ENCODE measurements at places on chromosomes 4 and X.

GRCh38 chr4:184217634-184218033 lies at the start of gene ENPP6:
ENPP6 (minus strand) TSS chr4:184217873; CDS start chr4:184217819, 54 bp downstream.
- peak; percentile 64 for DNase-seq

- DNase-seq: no peak
These were observed 115.7 kb upstream of the FAT1 start for GRCh38 chr4:186839122-186840037.

- no peak for DNase-seq
These were observed 235.2 kb downstream of the FRAS1 start for GRCh38 chr4:78292341-78292740.

DNA sequence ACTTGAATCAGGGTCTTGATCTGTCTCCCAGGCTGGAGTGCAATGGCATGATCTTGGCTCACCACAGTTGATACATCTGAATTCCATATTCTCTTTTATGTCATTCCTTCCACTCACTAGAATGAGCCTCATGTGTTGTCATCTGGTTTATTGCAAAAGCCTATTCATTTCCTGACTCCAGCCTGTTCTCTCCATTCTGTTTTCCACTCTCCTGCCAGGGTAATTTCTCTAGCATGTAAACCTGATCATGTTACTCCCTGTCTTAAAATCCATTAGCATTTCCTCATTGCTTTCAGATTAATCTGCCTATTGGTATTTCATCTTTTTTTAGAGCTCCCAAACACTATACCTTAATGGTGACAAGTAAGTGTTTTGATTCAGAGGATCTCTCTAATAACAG lies 4.3 kb upstream of the DDX60L start:
- DNase-seq: no peak

DNA sequence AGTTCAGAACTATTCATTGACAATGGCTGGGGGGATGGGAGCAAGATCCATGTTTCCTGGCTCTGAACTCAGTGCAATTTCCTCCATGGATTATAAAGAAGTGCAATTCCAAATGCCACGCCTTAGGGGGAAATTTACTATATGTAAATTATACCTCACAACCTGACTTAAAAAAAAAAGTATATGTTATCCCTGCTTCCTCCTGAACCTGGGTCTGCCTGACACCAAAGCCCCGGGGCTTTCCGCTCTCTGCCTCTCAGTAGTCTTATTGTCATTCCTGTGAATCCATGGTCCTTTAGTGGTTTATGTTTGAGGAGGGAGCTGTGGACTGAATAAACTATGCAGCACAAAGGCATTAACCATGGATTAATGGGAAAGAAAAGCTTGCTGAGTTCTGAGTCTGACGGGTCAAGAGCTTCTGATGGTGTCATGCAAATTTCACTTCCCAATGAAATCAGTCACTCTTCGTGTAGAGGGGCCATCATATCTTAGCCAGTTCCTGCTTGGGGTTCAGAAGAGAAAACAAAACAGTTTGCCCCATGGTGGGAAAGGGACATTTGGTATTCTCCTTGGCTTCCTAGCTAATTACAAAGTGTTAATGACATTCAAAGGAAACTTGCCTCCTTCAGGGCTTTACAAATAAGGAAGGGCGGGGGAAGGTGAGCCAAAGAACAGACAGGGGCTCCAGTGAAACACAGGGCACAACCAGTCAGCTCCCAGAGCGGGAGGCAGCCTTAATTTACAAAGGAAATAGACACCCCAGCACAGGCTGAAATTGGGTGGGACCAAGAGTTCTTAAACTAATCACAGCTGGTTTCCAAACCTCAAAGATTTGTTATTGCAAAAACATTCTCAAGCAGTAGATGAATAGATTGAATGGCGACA lies 14.3 kb downstream of the FAM9C start:
- no peak for DNase-seq

- no peak for DNase-seq
These were observed 19.0 kb downstream of the SPRY1 start for GRCh38 chr4:123415576-123415975.

DNA sequence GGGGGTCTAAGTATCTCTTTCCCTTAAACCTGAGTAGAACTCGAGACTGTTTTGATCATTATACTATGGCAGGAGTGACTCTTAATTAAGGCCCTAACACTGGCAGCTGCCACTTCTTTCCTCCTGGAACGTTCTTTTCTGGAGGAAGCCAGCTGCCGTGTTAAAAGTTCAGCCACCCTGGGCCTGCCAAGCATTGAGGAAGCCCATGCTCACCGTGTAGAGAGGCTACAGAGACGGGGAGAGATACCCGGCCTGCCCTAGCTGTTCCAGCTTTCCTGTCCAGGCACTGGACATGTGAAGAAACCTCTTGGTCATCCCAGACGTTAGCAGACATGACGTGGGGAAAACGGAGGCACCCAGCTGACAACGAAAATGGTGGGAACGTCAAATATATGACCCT lies 274.1 kb downstream of the ARHGAP10 start:
- DNase-seq: peak; percentile 34

DNA sequence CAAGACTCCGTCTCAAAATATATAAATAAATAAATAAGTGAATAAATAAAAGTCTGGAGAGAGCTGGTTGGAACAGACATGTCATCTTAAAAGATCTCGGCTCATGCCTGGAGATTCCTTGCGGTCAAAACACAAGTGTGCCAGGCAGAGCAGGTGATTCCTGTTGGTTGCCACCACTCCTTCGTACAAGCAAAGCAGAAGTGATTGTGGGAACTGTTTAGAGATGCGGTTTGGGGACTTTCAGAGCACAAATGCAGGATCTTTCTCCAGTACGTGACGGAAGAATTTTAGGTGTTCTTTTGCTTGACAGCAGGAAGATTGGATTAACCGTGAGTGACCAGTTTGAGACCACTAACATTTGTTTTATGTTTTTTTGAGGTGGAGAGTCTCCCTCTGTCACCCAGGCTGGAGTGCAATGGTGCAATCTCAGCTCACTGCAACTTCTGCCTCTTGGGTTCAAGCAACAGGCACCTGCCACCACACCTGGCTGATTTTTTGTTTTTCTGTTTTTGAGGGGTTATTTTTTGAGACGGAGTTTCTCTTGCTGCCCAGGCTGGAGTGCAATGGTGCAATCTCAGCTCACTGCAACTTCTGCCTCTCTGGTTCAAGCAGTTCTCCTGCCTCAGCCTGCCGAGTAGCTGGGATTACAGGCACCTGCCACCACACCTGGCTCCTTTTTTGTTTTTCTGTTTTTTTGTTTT lies 2.8 kb upstream of the CRLF2 start:
- no peak for DNase-seq

DNA sequence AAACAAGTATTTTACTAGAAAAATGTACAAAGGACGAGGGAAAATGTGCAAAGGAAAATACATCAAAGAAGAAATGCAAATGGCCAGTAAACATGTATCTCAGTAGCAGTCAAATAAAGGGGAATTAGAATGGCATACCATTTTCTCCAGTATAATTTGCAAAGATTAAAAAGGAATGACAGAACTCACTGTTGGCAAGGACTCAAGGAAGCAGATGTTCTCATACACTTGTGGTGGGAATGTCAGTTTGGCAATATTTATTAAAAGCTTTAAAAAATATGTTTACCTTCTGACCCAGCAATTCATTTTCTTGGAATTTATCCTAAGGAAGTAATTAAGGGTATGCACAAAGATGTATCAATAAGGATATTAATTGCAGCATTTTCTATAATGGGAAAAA lies 7.6 kb downstream of the CLCN5 start:
- no peak for DNase-seq

- peak; percentile 14 for DNase-seq
These were observed 600 bp upstream of the BEX2 start for GRCh38 chrX:103311399-103311780.

GRCh38 chr4:47510506-47511143 lies 25.6 kb downstream of the ATP10D start:
- no peak for DNase-seq

GRCh38 chrX:18938710-18939109 lies 45.2 kb downstream of the PHKA2 start:
- DNase-seq: no peak

- peak; percentile 40 for DNase-seq
These were observed 1414.7 kb upstream of the TENM3 start for GRCh38 chr4:180828455-180829018.

- DNase-seq: no peak
These were observed 1.7 kb downstream of the PLAC8 start for GRCh38 chr4:83112678-83113428.

DNA sequence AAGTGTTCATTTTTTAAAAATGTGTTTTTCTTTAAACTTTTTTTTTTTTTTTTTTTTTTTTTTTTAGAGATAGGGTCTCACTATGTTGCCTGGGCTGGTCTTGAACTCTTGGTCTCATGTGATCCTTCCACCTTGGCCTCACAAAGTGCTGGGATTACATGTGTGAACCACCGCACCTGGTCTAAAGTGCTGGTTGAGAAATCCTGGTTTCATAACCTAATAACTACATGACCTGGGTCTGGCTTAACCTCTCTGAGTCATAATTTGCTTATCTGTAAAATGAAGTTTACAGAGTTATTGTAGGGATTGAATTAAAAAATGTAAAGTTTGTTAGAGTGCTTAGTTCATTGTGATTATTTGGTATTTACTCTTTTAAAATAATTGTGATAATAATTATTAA lies 5.2 kb downstream of the HSD17B13 start:
- DNase-seq: no peak

DNA sequence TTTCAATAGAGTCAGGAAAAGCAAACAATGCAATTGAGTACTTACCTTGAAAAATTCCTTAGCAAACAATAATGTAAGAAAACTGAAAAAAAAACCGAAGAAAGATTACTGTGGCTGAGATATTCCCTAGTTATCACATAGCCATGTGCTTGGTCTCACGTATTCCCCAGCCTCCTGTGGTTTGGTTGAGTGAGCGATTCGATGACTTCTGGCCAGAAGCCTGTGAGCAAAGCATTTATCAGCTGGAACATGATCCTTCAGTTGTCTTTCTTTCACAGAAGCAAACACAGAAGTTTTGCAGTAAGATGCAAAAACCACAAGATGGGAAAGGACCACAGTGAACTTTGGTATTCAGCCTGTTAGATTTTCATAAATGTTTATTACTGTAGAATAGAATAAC lies 1754.3 kb upstream of the AGA start:
- DNase-seq: no peak

- peak; percentile 84 for DNase-seq
These were observed 8.1 kb upstream of the GSX2 start for GRCh38 chr4:54091637-54092404.

DNA sequence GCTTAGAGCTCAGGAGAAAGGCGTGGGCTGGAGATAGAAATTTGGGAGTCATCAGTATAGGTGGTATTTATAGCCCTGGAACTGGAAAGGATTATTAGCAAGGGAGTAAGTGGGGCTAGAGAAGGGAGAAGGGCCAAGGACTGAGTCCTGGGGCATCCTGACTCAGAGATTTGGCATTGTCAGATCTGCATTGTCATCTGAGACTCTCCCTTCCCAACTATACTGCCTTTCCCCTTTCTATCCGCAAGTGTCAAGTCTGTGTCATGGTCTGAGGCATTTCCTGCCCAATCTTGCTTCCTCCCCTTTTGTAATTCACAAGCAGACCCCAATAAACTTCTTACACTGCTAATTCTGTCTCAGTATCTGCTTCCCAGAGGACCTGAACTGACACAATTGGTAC lies 24.4 kb upstream of the SLC25A43 start:
- no peak for DNase-seq

- no peak for DNase-seq
These were observed 49.4 kb downstream of the ARHGEF6 start for GRCh38 chrX:136731207-136731782.

DNA sequence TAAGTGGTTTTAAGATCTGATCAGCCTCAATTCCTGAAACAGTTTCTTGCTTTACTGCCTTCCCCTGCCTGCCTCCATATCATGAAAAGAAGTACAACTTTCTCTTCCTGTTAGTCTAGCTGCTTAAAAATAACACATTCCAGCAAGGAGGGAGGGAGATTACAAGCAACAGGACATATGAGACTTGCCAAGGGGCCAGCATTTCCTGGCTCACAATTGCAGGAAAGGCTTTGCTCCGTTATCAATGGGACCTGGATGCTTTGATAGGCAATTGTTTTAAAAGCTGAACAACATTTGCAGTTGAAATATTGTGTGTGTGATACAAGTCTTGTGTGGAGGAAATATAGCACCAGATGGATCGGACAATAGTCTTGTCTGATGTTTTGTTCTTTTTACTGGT lies 425.0 kb downstream of the FAT4 start:
- peak; percentile 32 for DNase-seq

- DNase-seq: no peak
These were observed 27.5 kb upstream of the HERC5 start for GRCh38 chr4:88429401-88429800.

- DNase-seq: no peak
These were observed 5.4 kb upstream of the FNIP2 start for GRCh38 chr4:158763462-158763861.

DNA sequence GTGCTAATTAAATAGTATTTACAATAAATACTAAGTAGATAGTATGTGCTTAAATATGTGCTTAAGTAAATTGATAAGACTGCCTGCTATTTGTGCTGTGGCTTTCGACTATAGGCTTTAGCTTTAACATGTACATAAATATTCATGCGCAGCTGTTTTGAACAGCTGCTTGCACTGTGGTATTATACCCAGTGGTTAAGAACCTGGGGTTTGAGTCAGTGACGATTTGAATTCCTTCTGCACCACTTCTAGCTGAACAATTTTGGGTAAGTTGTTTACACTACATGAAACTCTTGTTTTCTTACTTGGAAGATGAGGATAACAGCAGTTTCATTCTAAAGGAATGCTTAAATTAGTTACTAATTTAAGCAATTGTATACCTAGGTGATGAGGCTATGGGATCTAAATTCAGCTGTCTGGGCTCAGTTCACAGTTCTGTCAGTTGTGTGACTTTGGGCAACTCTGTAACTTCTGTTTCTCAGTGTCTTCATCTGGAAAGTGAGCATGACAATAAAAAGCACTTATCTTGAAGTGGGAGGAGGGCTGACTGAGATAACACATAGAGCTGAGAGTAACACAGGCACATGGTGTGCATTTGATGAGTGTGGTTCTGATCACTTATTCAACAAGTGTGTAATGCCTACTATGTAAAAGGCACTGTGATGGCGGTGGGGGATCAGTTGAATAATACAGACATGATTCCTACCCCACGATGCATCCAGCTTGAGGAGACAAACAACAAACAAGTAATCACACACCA lies 37.0 kb downstream of the HPGDS start:
- DNase-seq: no peak

All from right hindlimb (tissue), 1 donor.